ENCODE measurements at places on chromosomes 6 and 20.

DNA sequence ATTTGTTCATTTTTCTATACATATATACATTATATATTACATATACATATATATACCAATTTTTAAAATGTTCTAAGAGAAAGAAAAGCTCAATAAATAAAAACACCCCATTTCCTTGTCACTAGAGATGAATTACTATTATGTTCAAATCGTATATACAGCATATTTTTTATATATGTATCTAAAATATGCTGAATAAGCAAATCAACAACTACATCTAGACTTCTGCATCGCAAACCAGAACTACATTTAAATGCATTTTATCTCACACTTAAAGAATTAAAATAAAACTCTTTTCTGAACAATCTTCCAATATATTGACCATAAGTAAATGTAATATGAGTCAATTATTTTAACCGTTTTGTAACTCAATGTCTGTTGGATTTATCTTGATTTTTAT, 133.9 kb downstream of the LAMA2 start:
- no peak for DNase-seq

GRCh38 chr6:43386492-43386891, 17.0 kb upstream of the ZNF318 start:
- DNase-seq: no peak

GRCh38 chr6:26268659-26269402, 96.2 kb upstream of the BTN3A2 start:
- peak; percentile 68 for DNase-seq

GRCh38 chr20:2705931-2706645, 13.5 kb downstream of the EBF4 start:
- no peak for DNase-seq

GRCh38 chr20:48457193-48458002, 370.4 kb downstream of the PREX1 start:
- DNase-seq: no peak

GRCh38 chr6:147023148-147023547, 181.1 kb upstream of the STXBP5 start:
- no peak for DNase-seq

- no peak for DNase-seq
Observed at GRCh38 chr20:37573626-37574198, 46.0 kb upstream of the BLCAP start.

DNA sequence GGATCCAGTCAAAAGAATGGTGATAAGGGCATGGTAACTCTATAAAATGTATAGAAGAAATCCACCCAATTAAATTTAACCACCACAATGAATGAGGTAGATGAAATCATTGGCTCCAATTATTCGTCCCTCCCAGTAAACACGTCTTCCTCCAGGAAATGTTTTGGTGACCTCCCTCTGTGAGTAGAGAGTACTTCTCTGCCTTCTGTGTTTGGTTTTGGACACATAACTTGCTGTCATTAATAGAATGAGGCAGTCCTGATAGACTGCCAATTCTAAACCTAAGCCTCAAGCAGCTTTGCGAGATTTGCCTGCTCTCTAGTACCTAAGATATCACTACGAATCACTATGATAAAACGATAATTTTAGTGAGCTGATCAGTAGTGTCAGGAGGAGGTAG, 632.8 kb downstream of the HDGFL1 start:
- no peak for DNase-seq

GRCh38 chr6:140670021-140670420, 1295.6 kb upstream of the CITED2 start:
- DNase-seq: peak; percentile 54

- DNase-seq: peak; percentile 82
Observed at GRCh38 chr20:53643031-53643832, 49.6 kb upstream of the ZNF217 start.

GRCh38 chr6:41442800-41443501, 103.2 kb upstream of the FOXP4 start:
- DNase-seq: no peak

- no peak for DNase-seq
Observed at GRCh38 chr6:25303254-25303653, 24.1 kb downstream of the CARMIL1 start.

DNA sequence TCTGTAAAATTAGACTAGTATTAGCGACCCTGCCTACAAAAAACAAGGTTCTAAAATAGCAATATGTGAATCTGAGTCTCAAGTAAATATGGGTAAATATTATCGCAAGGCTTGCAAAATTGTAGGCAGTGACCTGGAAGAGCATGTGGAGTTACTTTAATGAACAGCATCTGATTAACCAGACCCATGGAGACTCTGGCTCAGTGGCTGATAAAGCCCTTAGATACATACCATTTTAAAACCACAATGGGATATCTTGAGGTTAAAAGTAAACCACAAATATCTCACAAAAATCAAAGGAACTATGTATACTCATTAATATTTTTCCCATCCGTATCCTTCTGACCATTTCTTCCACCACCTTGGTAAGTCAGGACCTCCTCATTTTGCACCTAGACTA, 187.0 kb downstream of the MTFR2 start:
- DNase-seq: no peak

GRCh38 chr6:5071216-5071615, 13.9 kb upstream of the PPP1R3G start:
- DNase-seq: no peak

DNA sequence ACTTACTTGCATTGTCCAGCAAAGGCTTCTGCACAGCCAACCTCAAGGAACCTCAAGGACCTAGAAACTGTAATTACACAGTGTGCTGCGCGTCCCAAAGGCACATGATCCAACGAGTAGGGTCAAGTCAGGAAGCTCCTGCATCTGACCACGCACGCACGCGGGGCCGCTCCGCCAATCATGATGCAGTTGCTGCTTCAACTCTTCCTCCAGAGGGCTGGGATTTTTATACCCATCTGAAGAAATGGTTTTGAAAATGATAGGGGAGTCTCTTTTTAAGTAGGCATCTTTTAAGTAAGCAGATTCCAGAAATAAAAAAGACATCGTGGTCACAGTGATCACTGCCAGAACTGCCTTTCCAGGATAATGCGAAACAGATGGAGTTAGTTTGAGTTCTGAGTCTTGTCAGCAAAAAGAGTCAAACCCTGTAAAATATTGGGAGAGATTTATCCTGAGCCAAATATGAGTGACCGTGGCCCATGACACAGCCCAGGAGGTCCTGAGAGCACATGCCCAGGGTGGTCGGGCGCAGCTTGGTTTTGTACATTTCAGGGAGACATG, 34.0 kb downstream of the KIF25 start:
- DNase-seq: peak; percentile 3

DNA sequence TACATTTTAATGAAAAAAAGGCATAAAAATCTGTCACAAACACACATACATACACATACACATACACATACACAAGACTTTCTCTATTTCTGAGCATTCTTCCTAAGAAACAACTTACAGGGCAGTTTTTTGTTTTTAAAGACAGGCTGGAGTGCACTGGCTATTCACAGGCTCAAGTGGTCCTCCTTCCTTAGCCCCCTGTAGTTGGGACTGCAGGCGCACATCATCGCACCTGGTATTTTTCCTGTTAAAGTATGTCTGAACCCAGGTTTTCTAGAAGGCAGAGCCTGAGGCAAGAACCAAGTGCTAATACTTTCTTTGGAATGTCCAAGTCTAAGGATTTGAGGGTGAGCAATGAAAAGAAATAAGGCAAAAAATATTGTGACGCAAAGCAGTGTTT, 41.3 kb upstream of the ELOVL5 start:
- no peak for DNase-seq

DNA sequence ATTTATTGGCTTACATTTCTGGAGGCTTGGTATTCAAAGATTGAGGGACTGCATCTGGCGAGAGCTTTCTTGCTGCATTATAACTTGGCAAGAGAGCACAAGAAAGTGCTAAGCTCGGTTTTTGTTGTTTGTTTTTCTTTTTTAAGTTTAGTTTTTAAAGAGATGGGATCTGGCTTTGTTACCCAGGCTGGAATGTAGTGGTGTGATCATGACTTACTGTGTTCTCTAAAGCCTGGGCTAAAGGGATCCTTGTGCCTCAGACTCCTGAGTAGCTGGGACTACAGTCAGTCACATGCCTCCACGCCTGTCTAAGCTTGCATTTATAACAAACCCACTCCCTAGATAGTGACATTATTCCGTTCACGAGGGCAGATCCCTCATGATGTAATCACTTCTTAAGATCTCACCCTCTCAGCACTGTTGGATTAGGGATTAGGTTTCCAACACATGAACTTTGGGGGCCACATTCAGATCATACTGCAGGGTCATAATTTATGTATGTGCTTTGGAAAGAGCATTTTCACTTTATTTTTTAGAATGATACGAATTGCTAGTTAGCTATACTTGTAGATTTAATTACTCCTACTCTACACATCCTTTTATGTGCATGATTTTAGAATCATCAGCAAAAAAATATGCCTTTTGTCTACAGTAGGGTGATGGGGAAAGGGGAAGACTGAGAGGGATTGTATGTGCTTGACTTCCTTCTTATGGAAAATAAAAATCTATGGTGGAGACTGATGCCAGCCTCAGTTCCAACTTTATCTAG, 167.8 kb downstream of the JARID2 start:
- peak; percentile 52 for DNase-seq

- DNase-seq: no peak
Observed at GRCh38 chr6:134282816-134283215, 35.1 kb downstream of the SGK1 start.

- no peak for DNase-seq
Observed at GRCh38 chr6:68635412-68635705, 277 bp downstream of the ADGRB3 start.

GRCh38 chr6:69973763-69974162, 107.4 kb downstream of the COL19A1 start:
- no peak for DNase-seq

- no peak for DNase-seq
Observed at GRCh38 chr6:33906439-33906838, 102.6 kb upstream of the MLN start.

GRCh38 chr6:85127168-85127498, 322.8 kb upstream of the NT5E start:
- no peak for DNase-seq

- no peak for DNase-seq
Observed at GRCh38 chr20:52785679-52786078, 186.5 kb upstream of the TSHZ2 start.

- no peak for DNase-seq
Observed at GRCh38 chr20:23039136-23039875, 4.2 kb downstream of the SSTR4 start.

- DNase-seq: peak; percentile 29
Observed at GRCh38 chr6:33313709-33314514, at the start of gene TAPBP. Gene TAPBP, minus strand, starts transcription at chr6:33314078. Its CDS starts 37 bp downstream, at chr6:33314041.

DNA sequence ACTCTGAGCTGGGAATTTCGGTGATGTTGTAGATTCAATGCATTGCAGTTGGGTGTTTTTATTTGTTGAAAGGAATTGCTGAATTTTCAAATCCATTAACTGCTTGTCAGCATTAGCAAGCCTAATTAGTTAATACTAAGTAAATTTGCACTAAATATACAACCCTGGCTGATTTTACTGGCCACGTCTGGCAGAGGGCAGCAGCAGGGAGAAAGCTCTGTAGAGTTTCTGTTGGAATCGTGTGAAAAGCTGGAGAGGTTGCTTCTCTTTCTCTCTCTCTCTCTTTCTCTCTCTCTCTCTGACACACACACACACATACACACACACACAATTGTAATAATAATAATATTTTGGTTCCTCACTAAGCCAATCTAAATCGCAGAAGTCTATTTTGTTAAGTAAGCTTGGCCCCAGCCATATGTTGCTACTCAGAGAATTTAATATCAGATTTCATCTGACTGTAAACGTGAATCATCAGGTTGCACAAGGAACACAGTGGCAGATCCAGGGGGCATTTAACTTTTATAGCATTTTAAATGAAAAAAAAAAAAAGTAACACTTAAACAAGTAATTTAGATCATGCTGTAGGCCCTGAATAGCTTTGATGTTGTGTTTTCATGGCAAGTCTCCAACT, 289.5 kb downstream of the ESR1 start:
- peak; percentile 93 for DNase-seq

- peak; percentile 53 for DNase-seq
Observed at GRCh38 chr20:47502271-47503239, 868 bp downstream of the NCOA3 start.

GRCh38 chr20:3800256-3800877, 4.3 kb downstream of the CDC25B start:
- DNase-seq: no peak

GRCh38 chr20:51758978-51759544, 9.1 kb downstream of the ATP9A start:
- DNase-seq: no peak

DNA sequence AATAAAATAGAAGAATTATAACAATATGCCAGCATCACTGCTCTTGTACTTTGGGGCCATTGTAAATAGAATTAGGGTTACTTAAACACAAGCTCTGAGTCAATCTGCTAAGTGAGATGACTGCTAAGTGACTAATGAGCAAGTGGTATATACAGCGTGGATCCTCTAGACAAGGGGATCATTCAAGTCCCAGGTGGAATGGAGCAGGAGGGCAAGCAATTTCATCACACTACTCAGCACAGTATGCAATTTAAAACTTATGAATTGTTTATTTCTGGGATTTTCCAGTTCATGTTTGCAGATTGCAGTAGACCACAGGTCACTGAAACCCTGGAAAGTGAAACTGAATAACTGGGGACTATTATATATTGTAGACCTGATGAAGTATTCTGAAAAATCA, 235.3 kb downstream of the BTBD3 start:
- peak; percentile 95 for DNase-seq

GRCh38 chr6:3405182-3405518, 51.7 kb downstream of the SLC22A23 start:
- DNase-seq: no peak

- no peak for DNase-seq
Observed at GRCh38 chr6:5102267-5102970, 17.3 kb downstream of the PPP1R3G start.

GRCh38 chr6:141118991-141119390, 1013.7 kb upstream of the GJE1 start:
- no peak for DNase-seq

DNA sequence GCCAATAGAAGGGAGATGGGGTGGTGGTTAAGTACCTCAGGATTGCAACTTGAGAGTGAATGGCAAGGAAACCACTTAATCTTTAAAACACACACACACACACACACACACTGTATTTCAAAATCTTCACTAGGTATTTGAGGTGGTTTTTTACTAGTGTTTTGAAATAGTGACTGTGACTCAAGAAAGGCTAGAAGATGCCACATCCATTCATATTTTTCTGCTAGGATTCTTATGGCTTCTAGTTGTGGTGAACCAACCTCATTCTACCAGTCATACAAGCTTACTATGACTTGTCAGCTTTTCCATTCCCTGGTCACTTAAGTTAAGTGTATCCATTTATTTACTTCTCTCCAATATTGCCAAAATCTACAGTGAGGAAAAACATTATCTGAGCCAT, 519.4 kb upstream of the JAG1 start:
- DNase-seq: no peak
